ENCODE measurements at places on chromosomes 5 and 9. TPM values are rescaled to one million over a fixed set of nuclear protein-coding genes. Genes with fewer than 3 reads are reported as not detected.

POLR1E gene
- 32.8 TPM for total RNA-seq

NAIP gene
- total RNA-seq = 26.8 TPM

GFRA3 gene
- total RNA-seq = not detected

GKAP1 gene
- 18.5 TPM for total RNA-seq

IFNA21 gene
- not detected for total RNA-seq

CRHBP gene
- 17.8 TPM for total RNA-seq

TEX48 gene
- total RNA-seq = not detected

PCDHGA7 gene
- total RNA-seq = 7.6 TPM

PDGFRB gene
- total RNA-seq = 28.6 TPM
